ENCODE measurements at places on chromosomes 4 and X.

DNA sequence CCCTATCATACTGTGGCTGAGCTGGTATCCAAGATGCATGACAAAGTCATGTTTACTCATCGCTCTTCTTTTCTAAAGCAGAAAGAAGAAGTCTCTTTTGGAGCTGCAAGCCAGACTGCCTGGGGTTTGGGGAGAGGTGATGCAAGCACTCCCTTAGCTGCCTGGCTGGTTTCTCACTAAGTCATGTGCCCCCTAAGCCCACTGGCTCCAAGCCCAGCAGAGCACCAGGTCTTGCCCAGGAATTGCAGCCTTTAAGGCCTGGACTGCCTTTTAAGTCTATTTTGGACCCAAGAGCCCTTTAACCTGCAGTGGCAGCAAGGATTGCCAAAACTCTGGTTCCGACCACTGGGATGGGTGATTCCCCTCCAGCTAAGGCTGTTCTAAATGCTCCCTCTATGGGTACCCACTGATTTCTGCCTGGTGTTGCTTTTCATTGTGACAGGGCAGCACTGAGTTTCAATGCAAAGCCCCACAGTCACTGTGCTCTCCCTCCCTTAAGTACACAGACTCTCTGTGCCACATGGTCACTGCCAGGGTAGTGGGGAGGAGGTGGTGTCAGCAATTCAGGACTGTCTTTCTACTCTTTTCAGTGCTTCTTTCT, 548.6 kb downstream of the TLL1 start:
- DNase-seq: no peak

GRCh38 chrX:134971926-134972325, 18.9 kb upstream of the SMIM10 start:
- DNase-seq: no peak

- DNase-seq: no peak
These were observed 36.3 kb downstream of the DTHD1 start for GRCh38 chr4:36317721-36318120.

DNA sequence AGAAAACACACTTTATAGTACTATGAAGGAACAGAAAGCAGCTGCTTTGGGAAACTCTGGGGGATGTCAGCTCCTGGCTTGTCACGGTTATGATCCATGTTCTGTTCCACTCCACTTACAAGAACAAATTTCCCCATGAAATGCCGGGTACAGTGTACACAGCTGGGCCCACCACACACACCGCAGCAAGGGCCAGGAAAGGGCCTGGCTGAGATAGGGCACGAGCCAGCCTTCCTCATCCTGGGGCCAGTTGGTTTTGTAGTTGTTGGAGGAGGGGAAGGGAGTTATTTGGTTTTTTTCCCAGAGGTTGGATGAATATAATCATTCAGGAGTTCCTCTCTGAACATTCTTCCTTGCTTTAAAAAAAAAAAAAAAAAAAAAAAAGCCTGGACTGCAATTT, 56.8 kb downstream of the SEPSECS start:
- DNase-seq: no peak

DNA sequence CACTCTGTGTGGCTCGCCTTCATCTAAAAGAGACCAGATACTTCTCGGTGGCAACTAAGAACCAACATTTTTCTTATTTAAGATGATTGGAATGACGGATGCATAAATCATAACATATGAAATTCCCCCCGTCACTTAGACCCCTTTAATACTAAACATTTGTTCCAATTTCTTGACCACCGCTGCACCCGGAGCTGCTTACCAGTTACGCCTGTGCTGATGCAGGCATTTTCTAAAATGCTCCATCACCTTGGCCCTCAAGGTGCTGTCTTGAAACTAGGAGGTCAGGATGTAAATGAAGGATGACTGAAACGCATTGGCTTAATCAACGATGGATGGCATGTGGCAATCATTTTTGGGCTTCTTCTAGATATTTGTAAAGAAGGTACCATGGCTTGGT, 130.0 kb downstream of the CPZ start:
- DNase-seq: no peak

GRCh38 chrX:129665916-129666644, 11.3 kb upstream of the APLN start:
- no peak for DNase-seq

GRCh38 chr4:6229095-6229494, 28.7 kb upstream of the JAKMIP1 start:
- DNase-seq: peak; percentile 50

DNA sequence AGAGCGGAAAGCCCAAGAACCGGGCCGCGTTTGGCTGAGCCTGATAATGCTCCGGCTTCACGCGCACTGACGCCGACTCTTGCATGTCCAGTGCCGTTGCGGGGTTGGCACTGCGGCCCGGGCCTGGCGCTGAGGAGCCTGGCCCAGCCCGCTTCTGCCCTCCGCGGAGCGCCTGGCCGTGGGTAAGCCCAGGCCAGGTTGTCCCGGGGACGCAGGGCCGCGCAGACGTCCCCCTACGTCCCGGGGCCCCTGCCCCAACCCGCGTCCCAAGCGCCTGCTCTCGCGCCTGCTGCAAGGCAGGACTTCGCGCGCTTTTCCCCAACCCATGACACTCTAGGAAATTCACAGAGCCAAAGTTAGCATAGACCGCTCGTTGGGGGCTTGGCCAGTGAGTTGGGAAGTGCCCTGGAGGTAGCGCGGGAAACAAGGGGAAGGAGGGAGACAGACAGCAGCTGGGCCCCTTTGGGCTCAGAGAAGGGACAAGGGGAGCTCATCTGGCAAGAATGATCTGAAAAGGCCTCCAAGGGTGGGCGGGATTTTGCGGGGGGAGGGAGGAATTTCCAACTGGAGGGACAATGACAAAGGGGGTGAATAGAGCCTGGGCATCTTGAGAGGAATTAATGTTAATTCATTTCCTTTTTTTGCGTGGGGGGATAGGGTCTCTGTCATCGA, 665 bp upstream of the LRPAP1 start:
- DNase-seq: no peak

Data from nucleus accumbens (tissue), 56 donors.